ENCODE measurements at places on chromosomes 16 and 17. TPM values are rescaled to one million over a fixed set of nuclear protein-coding genes. Genes with fewer than 3 reads are reported as not detected.

DNA sequence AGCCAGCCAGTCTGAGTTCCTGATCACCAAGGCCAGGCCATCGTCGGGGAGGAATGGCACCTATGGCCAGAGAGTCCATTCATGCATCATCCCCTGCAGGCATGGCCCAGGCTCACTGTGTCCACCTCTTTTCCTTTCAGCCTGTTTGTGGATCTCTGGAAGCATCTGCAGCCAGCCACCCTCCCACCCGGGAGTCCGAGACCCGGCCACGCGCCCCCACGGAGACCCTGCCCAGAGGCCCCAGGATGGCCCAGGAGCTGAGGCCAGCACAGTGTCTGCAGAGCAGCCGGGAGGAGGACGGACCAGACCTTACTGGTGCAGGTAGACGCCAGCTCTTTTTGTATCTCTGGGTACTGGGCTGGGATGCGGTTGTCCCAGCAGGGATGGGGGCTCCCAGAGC lies 245.1 kb upstream of the CIBAR2 start:
- no peak for DNase-seq

GRCh38 chr17:79414793-79415211 lies 196.0 kb downstream of the RBFOX3 start:
- no peak for DNase-seq

DNA sequence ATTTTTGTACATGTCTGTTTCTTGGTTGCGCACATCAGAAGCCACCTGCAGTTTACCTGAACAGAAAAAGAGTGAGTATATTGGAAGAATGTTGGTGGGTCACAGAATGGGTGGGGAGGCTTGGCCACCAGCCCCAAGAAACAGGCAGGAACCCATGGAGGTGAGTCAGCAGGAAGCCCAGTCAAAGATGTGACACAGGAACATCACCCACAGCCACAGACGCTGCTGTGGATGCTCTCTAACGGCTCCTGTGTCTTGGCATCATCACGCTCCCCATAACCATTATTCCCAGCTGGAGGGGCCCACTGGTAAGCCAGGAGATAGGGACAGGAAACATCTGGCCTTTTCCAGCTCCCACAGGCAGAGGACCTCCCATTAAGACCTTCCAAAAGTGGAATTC lies 94.0 kb upstream of the WSB1 start:
- no peak for DNase-seq

DNA sequence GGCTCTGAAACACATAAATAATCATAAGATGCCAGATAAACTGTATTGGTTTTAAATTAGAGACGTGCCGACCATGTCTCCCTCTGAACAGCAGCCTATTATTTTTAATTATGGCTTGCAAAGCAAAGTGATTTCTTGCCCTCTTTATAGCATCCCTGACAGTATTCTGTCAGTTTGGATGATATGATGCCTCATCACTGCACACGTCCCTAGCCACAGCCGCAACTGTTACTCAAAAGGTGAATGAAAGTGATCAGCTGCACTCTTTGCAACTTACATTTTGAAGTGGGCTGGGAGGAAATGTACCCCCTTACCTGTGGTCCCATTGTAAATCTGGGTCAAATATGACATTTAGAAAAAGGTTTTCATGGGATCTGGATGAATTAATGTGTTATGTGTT lies 389.9 kb downstream of the MAF start:
- DNase-seq = no peak

- no peak for DNase-seq
These were observed 30.3 kb downstream of the ATPAF2 start for GRCh38 chr17:18008496-18009268.

GRCh38 chr17:74475189-74475588 lies 8.8 kb downstream of the CD300A start:
- DNase-seq = no peak

- no peak for DNase-seq
These were observed 230.6 kb upstream of the RPL38 start for GRCh38 chr17:73972901-73973300.

DNA sequence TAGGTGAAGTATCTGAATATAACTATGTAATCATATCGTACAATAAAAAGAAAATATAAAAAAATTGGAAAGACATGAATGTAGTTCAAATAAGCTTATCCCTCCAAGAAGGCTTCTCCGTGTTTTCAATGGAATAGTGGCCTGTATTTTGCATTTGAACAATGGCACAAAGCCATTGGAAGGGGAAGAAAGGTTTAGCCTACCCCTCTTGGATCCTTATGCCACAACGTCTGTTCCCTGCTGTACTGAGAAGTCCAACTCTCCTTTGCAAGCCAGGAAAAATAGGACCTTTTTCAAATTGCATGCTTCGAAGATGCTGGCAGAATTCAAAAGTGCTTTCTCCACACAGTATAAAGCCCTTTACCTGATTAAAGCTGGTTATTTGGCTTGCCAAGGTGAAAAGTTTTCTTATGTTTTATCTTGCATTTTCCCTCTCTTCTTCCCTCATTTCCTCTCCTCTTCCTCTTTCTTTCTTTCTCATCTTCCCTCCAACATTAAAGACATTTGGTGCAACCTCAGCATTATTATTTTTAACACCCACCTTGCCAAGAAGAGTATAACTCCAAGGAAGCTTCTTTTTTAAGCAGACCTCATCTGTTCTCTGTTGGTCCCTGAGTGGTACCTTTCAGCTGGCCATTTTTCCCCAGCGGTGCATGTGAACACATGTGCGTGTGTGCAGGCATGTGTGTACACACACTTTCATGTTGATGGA lies 968.6 kb upstream of the RBFOX1 start:
- no peak for DNase-seq

DNA sequence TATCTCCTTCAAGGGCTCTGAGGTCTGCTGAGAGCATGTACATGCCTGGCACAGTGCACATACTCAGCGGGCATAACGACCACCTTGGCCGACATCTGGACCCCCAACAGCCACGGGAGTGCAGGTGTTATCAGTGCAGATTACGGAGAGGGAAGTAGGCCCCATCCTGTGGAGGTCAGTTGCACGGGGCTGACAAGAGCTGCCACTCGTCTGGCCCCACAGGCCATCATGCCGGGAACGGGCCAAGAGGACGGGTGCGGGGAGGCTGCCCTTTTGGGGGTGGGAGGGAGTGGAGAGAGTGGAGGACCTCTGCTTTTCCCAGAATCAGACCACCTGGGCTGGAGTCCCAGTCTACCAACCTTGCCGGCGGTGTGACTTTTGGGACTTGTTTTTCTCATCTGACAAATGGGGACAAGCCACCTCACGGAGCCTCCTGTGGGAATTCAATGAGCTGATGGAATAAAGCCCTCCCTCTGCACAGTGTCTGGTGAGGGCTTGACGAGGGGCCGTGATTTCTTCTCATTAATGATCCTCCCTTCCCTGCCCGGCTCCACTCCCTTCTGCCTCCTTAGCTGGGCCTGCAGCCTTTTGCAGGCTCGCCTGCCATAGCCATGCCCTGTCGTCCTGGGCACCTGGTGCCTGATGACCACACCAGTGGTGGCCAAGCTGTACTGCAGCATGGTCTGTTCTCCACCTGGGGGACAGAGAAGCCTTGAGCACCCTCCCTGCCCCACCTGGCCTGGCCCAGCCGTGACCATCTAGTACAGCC lies 4.6 kb downstream of the PRSS33 start:
- no peak for DNase-seq

GRCh38 chr17:43832168-43832975 lies 574 bp downstream of the MPP3 start:
- no peak for DNase-seq

- no peak for DNase-seq
These were observed 57.2 kb upstream of the GSE1 start for GRCh38 chr16:85555719-85556455.

- no peak for DNase-seq
These were observed 34.2 kb upstream of the PABPN1L start for GRCh38 chr16:88900662-88901052.

Gene KDM6B
- polyA plus RNA-seq = 22.1 TPM

Gene TPSAB1
- 0.36 TPM for polyA plus RNA-seq

Gene CCL8
- polyA plus RNA-seq = 0.21 TPM

Gene MYL11
- polyA plus RNA-seq = 1.3 TPM

Gene HYDIN
- 13.1 TPM for polyA plus RNA-seq

All from right renal pelvis (tissue), 4 donors.